ENCODE measurements at places on chromosomes 4 and X.

GRCh38 chrX:4710618-4711433, 997.4 kb upstream of the PRKX start:
- no peak for DNase-seq

DNA sequence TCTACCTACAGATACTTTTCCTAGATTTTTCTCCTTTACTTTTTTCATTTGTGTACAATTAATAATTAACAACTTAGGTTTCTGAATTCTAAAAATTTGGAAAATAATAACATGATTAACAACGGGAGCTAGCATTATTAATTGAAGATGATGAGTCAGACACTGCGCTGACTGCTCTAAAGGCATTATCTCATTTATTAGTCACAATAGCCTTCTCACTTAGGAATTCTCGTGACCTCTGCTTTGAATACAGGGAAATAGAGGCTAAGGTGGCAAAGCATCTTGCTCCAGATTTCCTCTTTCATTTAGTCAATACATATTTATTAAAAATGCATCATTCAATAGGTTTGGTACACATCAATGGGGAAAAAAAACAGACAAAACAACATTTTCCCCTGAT, 441.3 kb downstream of the PCDH18 start:
- no peak for DNase-seq

GRCh38 chr4:54427826-54428225, 198.7 kb downstream of the PDGFRA start:
- no peak for DNase-seq

DNA sequence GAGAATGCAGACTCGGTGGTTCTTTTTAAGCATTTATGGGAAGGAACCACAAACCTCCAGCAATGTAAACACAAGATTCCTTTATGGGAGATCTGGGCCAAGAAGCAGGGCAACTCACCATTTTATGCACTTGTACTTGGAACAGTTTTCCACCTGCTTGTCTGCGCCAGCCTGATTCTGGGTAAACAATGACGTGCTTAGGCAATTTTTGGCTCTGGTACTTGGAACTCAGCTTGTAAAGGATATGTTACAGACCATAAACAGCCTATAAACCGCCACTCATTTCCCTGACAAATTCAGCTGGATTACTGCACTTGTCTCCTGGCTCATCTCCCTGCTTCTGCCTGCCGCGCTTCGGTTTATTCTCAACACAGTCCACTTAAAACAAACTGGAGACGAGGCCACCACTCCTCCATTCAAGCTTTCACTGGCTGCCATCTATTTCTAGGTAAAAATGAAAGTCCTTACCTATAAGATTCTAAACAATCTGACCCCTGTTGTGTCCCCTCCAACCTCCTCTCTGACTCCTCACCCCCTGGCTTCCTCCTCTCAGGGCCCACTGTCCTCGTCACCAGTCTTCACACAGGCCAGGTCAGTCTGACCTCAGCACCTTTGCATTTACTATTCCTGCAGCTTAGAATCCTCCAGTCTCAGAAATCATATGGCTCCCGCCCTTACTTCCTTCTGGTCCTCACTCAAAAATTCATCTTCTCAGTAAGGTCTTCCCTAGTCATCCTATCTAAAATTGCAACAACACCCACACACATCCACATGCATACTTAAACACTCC, 205.9 kb upstream of the GALNT7 start:
- peak; percentile 45 for DNase-seq

- DNase-seq: no peak
Measured at GRCh38 chr4:40334591-40335524, at the start of gene CHRNA9. Gene CHRNA9, plus strand, starts transcription at chr4:40335333. Its CDS starts 135 bp downstream, at chr4:40335468.

DNA sequence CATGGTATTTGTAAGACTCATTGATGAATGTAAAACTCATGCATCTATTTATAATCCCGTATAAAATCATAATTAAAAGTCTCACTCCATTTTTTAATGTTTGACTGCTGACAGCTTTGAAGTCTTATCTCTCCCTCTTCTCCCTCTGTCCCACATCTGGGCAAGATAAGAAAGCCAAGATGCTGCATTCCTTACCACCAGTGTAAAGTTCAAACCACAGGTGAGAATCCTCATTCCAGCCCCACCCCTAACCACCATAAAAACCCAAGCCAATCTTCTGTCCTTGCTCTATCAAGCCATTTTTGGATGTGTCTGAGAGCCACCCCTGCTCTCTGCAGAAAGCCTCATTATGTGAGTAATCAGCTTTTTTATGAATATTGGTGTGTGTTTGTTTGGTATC, 59.3 kb upstream of the MAGED1 start:
- DNase-seq: no peak

DNA sequence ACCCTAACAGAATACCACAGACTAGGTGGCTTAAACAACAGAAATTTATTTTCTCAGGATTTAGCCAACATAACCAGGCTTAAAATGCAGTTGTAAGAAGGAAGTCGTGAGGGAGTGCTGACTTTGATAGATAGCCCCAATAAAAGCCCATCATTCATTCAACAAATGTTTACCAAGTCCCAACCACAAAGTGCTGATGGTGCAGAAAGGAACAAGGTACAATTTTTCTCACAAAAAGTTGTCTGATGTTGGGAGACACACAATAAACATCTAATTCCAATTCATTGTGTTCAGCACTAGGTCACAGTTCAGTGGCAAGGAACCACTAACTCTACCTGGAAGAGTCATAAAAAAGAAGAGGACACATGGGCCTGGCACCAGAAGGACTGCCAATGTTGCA, 42.2 kb downstream of the AKAP4 start:
- no peak for DNase-seq

GRCh38 chr4:143667461-143667860, 33.0 kb downstream of the FREM3 start:
- peak; percentile 59 for DNase-seq

- DNase-seq: no peak
Measured at GRCh38 chr4:153655002-153655541, 29.0 kb upstream of the TLR2 start.

DNA sequence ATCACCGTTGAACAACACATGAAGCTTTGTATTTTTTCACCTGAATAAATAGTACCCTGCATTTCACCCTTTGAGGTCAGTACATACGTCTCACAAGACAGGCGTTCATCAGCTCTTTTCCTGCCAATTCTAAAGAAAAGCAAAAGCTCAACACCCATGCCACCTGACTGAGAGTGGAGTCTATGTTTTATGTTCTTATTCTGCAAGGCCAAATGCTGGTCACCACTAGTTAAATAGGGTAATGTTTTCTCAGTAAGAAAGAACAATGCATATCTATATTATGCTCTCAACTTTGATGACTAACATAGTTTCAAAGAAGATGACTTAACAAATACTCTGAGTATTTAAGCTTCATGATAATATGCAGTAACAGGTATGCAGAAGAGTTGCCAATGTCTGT, 336.3 kb upstream of the BMP3 start:
- no peak for DNase-seq

DNA sequence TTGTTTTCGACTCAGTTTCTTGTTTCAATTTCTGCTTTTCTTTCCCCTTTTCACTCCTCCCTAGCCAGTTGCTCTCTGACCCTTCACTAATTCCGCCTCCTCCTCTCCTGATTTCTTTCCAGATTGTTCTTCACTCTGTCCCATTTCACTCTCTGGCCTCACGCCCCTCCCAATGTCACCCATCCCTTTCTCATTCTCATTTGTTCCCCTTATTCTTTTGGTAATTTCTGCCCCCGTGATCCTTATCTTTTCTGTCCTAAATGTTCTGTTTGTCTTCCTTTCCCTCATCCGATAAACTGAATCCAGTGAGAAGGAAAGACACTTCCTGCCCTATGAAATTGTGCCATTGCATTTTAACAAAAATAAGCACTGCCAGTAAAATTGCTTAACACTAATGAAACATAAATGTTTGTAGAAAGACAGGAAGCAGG, 94.5 kb upstream of the RASGEF1B start:
- DNase-seq: no peak

- DNase-seq: no peak
Measured at GRCh38 chr4:112509243-112510141, 6.5 kb downstream of the NEUROG2 start.

- DNase-seq: no peak
Measured at GRCh38 chrX:46994096-46994495, 81.9 kb downstream of the JADE3 start.

GRCh38 chr4:17336524-17336961, 175.3 kb downstream of the QDPR start:
- no peak for DNase-seq

- no peak for DNase-seq
Measured at GRCh38 chr4:84319124-84319523, 180.0 kb downstream of the NKX6-1 start.

GRCh38 chr4:38781854-38782261, 932 bp downstream of the TLR10 start:
- DNase-seq: no peak

DNA sequence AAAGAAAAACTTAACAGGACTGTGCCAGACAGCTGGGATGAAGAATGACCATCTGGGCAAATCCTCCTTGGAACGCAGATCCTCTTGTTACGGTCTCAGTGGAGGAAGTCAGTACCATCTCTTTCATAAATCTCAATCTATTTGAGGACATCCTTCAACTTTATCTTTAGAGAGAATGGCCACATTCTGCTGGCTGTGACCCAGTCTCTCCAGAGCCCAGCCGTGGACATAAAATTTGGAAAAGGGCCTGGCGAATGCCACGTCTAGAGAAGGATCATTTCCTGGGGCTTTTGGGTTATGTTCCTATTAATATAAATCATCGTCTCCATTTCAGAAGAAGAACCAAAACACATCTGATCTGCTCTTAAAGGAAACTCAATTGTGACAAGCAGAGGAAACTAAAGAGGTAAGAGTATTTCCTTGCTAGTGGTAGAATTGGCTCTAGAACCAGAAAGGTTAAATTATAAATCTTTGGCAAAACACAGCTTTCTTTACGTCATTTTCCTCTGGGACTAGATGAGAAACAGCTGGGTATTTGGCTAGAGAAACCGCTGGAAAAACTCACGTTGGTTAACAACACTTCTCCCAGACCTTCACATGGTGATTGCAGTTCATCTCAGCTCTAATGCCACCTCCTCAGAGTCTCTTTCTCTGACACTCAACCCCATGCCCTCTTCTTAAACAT, 164.7 kb downstream of the CHIC2 start:
- DNase-seq: peak; percentile 75

DNA sequence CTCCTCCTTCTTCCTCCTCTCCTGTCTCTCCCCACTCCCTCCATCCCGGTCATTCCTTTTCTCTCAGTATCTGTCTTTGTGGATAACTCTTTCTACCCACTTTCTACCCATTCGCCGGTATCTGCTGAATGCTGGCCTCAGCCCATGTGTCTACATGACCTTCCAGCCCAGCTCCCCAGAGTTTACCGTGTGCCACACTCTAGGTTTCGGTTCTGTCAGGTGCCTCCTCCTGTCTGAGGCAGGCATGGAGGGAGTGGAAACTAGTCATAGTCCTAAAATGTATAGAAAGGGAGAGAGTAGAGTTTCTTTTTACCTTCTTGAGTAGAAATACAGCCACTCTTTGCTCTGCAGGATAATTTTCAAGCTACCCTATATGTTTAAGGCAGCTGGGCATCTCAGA, 33.5 kb upstream of the SCRG1 start:
- DNase-seq: no peak

DNA sequence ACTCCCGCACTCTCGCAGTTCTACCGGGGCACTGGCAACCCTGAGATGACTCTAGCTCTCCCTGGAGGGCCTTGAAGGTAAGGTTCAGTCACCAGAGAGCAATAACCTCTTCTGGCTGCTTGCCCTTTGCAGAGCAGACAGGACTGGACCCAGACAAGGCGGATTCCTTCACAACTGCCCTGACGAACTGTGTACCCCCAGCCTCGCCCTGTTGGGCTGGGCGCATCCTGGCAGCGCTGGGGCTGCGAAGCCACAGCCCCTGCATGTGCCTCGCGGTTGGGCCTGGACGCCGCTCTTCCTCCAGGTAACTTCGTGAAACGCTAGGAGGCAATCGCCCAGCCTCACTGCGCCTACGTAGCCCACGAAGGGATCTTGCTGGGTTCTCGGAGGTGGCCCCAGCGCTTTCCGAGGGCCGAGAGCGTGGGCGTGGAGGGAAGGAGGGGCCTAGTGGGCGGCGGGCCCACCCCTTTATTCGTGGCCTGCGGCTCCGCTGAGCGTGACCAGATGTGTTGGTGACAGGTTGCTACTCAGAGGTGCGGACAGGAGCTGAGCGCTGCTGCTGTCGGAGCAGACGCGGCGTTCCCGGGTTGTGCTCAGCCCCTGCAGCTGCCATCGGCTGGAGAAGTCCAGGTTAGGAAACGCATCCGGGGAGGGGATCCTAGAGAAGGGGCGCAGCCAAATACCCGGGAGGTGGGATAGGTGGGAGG, 1.9 kb upstream of the MAMLD1 start:
- no peak for DNase-seq

DNA sequence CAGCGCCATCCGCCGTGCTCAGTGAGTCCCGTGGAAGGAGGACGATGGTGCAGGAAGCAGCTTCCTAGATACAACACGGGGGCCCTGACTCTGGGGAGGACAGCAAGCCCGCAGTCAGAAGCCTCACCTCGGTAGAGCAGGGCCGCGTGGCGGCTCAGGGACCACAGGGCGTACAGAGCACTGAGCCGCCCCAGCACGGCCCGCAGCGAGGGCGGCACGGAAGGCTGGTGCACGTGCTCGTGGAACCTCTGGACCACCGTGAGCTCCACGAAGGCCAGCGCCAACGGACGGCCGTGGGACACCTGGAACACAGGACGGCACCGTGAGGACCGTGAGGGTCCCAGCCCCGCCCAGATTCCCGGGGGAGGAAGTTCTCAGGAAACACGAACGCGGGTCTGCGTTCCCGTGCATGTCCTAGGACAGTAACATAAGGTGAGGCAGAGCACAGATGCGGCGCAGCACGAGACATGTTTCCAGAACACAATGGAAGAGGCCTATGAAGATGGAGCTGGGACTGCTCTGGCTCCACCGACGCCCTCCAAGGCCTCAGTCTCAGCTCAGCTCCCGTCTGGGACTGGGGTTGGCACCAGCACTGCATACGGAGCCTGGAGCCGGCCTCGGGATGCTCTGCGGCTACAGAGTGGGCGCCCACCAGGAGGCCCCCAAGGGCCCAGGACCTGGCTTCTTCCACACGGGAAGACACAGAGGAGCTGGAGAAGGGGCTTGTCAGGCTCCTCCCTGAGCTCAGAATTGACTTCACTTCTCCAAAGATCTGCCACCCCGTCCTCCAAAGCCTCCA, 65.5 kb downstream of the ACOX3 start:
- DNase-seq: no peak

GRCh38 chrX:133638285-133638684, 223.0 kb upstream of the GPC4 start:
- DNase-seq: no peak

GRCh38 chr4:10008609-10009005, 12.7 kb downstream of the SLC2A9 start:
- no peak for DNase-seq

Measured in AG09319 (cell line).